Parietal lobe (tissue), 2 donors: ENCODE measurements at places on chromosomes 1 and 21. TPM values are rescaled to one million over a fixed set of nuclear protein-coding genes. Genes with fewer than 3 reads are reported as not detected.

FMO2 gene
- total RNA-seq: under 0.01 TPM

OR2T11 gene
- total RNA-seq: not detected

TPTE gene
- not detected for total RNA-seq

FCRL1 gene
- total RNA-seq: not detected

RPTN gene
- not detected for total RNA-seq

FCAMR gene
- total RNA-seq: not detected

SLFNL1 gene
- total RNA-seq: 4.4 TPM

FLG2 gene
- not detected for total RNA-seq
